Effector memory CD4-positive, alpha-beta T cell (primary cell): ENCODE measurements at places on chromosomes 1 and 21.

DNA sequence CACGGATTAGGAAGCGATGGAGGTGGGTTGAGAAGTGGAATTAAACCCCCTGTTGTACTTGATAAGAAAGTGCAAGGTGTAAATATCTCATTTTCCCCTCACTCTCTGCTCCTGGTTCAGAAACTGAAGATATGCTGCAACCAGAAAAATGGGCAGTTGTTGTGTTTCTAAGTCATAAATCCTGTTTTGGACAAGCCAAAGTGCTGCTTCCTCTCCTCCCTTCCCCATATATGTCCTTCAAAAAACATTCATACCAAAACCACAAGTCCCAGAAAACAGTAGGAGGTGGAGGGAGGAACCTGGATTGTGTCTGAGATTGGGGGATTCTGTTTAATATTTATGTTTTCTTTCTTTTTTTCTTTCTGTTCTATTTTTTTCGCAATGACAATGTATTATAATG lies 13.6 kb upstream of the ZNF362 start:
- no peak for DNase-seq

GRCh38 chr1:69523461-69523860 lies 44.3 kb upstream of the LRRC7 start:
- DNase-seq: no peak

DNA sequence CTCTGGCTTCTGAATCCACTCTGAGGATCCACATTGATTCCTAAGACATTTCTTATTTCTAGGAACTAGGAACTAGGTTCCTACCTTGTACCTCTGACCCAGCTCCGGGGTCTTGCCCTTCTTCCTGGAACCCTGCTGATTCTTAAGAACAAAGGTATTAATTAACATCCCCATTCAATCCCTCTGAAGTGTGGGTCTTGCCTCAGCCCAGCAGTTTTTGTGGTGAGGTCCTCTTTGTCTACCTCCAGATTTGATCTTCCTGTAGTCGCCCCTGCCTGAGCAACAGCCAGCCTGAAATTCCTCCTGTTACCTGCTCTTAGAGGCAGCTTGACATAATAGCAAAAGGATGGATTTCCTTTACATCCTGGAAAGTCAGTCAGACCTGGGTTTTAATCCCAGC lies 46.7 kb upstream of the CAMK1G start:
- DNase-seq: no peak

- no peak for DNase-seq
Observed at GRCh38 chr1:119778886-119779560, 10.3 kb upstream of the HMGCS2 start.
